T follicular helper cell (primary cell): ENCODE measurements at places on chromosomes 16 and 17.

DNA sequence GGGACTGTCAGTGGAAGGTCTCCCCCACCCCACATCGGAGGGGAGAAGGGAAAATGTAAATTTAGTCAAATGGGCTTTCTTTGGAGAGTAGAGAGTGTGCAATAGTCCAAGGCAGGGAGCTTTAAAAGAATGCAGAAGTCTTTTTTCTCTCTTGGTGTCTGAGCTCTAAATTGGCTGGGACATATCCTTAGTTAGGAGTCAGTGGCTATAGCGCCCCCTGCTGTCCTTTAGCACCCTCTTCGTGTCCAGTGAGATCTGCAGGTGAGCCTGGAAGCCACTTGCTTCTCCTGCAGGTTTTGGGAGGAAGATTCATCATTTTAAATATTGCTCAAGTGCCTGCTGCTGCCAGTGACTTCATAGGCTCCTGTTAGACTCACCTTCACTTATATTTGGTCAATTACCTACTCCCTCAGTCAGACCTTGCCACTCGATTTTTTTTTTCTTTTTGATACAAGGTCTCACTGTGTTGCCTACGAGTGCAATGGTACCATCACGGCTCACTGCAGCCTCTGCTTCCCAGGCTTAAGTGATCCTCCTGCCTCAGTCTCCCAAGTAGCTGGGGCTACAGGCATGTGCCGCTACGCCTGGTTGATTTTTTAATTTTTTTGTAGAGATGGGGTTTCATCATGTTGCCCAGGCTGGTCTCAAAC, 174.8 kb downstream of the PRKCB start:
- peak; percentile 75 for DNase-seq

DNA sequence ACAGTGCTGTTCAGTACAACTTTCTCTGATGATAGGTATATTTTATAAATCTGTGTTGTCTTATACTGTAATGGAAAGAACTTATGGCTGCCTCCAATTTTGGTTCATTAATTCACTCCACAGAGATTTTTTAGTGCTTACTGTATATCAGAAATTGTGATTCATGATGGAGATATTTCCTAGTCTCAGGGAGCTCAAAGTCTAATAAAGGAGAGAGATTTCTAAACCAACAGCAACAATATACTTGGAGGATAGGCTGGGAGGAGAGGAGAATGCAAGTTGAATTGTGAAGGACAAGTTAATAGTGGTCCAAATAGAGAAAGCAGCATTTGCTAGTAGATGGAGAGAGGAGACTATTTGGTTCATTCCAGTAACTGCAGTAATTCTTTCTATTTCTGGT, 63.5 kb downstream of the TANC2 start:
- DNase-seq: no peak

DNA sequence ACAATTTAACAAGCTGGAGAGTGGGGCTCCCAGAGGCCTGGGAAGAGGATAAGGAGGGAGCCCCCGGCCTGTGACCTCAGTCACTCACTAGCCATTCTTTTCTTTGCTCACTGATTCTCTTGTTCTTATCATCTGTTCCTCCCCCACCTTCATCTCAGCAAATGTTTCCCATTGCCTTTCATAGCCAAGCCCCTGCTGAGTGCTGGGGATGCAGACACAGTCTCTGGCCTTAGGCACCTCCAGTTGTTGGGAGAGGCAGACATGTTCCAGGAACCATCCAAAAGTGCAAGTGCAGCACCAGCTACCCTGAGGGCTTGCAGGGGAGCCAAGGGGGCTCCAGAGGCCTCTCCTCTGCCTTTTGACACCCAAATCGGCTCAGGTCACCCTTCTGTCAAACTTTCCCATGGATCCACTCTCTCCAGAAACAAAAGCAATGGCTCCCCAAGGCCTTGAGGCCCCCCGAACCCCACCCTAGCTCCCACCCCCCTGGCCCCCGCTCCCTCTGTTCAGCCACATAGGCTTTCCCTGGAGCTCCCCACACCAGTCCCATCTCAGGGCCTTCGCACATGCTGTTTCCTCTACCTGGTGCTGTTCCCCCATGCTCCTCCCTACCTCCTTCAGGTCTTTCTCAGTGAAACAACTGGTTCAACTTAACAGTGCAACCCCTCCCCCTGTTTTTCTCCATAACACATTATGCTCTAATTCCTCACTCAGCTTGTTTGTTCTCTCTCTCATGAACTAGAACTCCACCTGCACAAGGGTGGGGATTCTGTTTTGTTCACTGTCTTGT, 14.9 kb upstream of the KCNJ12 start:
- DNase-seq: no peak

DNA sequence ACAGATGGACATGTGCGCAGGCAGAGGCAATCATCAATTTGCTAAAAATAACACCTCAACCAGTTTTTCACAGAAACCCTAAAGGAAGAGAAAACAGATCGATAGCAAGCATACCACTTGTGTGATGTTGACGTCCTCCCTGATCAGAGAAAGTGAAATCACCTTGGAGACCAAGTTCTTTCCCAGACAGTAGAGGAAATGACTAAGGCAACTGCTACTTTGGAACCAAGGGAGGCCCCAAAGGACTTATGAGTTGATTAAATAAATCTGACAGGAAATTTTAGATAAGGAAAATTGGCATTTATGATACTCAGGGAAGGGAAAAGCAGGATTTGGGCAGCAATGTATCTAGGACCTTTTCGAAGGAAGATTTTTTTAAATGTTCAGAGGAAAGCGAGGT, 267.1 kb upstream of the ASIC2 start:
- no peak for DNase-seq

DNA sequence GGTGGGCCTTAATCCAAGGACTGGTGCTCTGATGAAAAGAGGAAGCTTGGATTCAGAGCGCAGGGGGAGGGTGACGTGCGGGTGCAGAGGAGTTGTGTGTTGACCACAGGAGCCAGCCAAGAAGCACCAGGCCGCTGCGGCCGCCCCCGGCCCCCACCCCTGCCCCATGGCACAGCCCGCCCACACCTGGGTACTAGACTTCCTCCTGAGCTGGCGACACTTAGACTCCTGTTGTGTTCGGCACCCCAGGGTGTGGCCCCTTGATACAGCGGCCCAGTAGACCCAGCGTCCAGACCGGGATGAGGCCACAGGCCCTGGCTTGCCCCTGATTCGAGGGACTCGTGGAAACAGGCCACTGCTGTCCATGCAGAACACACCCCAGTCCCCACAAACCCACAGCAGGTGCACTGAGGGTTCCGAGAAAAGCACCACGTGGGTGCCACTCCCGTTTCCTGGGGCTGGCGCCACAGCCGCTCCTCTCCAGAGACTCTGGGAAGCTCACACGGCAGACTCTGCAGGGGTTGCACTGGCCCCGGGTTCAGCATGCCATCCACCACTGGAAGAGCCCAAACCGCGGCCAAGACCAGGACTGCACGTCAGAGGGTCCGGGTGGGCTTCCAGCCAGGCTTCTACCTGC, 5.7 kb upstream of the SNAI3 start:
- DNase-seq: no peak

DNA sequence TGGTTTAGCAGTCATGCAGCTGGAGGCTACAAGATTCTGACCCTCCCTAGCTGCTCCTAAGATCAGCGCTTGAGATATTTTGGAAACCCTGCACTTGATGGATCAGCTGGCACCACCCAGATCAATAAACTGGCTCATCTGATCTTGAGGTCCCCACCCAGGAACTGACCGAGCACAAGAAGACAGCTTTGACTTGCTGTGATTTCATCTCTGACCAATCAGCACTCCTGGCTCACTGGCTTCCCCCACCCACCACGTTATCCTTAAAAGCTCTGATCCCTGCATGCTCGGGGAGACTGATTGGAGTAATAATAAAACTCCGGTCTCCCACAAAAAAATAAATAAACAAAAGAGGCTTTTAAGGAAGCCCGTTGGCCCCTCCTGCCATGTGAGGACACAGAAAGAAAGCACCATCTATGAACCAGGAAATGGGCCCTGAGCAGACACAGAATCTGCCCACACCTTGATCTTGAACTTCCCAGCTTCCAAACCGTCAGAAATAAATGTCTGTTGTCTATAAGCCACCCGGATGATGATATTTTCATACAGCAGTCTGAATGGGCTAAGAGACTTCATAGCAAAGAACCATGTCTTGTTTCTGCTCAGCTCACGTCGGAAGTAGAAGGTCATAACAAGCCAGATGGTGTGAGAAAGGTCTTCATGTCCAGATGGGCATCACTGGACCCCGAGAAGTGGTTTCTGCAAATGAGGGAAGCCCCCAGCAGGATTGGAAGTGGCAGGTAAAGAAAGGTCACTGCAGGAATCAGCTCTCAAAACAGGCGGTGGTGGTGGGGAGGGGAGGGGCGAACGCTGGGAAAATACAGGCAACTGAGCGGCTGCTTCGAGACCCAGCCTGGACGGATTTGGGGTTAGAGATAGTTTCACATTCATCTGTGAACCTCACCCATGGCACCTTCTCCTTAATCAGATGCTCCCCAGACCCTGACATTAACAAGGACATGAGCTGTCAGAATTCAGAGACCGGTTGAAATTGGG, 19.8 kb upstream of the RPH3AL start:
- no peak for DNase-seq

DNA sequence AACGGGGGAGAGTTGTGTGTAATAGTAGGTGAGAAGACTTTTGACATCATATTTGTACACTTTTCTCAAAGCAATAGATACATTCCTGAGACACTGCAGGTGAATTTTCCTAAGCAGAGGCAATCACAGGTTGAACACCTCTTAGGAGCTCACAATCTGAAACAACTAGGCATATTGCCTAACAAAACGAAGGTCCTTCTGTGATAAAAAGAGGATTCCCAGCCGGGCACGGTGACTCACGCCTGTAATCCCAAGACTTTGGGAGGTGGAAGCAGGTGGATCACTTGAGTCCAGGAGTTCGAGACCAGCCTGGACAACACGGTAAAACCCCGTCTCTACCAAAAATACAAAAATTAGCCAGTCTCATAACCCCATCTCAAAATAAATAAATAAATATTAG, 17.4 kb downstream of the NXN start:
- no peak for DNase-seq

DNA sequence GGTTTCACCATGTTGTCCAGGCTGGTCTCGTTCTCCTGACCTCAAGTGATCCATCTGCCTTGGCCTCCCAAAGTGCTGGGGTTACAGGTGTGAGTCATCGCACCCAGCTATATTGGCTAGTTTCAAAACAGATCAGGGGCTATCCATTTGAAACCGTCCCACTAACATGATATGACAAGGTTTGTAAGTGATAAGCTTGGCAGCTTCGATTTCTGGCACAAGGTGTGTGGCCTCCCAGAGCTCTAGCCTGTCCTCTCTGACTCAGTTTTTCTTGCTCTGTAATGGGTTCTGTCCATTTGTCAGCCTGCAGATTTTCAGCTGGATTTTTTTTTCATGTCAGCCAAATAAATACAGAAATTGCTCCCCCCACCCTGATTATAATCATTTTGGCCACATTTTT, 31.8 kb upstream of the TENT4B start:
- DNase-seq: no peak

- no peak for DNase-seq
These were observed 67.7 kb upstream of the ARL4D start for GRCh38 chr17:43330876-43331639.

- DNase-seq: no peak
These were observed 20.7 kb downstream of the CD7 start for GRCh38 chr17:82296511-82297279.

GRCh38 chr16:79130616-79131015, 469.9 kb downstream of the MAF start:
- DNase-seq: no peak

- DNase-seq: no peak
These were observed 19.1 kb upstream of the DOC2B start for GRCh38 chr17:200586-200985.

- DNase-seq: no peak
These were observed 28.4 kb upstream of the HLF start for GRCh38 chr17:55236316-55236715.

GRCh38 chr16:10997485-10997884, 53.1 kb downstream of the CLEC16A start:
- DNase-seq: no peak

DNA sequence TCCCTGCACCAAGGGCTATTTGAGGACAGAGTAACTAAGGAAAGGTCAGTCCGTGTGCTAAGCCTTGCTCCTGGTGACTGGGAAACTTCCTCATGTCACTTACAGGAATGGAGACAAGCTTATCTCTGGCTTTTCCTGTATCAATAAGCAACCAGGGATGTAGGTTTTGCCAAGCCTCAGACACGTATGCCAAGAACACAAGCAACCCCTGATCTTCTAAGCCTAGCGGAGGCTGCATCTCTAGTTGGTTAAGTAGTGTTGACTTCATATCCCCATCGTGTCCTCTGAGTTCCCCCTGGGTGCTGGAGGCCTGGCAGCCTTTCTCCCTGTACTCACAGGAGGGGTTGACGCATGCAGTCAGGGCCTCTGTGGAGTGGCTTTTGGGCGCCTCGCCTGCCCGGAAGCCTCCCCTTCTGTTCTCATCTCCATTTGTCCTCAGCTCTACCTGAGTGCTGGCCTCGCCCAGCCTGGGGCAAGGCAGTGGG, 1.4 kb upstream of the C1QTNF1 start:
- no peak for DNase-seq

GRCh38 chr16:85613604-85614337, 649 bp downstream of the GSE1 start:
- DNase-seq: no peak

GRCh38 chr17:4301066-4301465, 37.3 kb upstream of the ANKFY1 start:
- DNase-seq: no peak

DNA sequence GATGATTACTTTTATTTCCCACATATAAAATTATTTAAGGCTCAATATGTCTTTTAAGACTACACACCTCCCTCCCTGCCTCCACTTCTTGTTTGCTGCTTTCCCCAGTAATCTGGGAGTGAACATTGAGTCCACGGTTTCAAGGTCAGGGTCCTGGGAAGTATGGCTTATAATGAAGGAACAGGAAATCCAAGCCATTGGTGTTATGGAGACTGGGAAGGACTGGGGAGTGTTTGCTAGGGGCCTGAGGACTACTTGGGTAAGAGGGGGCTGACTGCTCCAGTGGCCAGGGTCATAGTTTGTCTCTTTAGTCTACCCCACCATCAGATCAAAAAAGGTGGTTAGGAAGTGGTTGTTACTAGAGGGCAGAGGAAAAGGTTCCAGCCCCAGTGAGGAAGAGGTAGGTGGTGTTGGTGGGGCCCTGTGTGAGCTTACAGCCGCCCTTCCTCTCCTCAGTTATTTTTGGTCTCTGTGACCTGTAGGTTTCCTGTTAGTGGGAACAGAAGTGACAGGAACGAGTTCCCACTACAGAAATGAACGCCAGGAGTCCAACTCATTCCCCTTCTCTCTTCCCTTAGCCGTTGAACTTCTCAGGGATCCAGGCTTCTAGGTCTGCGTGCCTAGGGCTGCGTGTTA, 742 bp upstream of the SLC16A13 start:
- DNase-seq: no peak

- no peak for DNase-seq
These were observed 60.2 kb upstream of the ZKSCAN2 start for GRCh38 chr16:25317732-25318316.

DNA sequence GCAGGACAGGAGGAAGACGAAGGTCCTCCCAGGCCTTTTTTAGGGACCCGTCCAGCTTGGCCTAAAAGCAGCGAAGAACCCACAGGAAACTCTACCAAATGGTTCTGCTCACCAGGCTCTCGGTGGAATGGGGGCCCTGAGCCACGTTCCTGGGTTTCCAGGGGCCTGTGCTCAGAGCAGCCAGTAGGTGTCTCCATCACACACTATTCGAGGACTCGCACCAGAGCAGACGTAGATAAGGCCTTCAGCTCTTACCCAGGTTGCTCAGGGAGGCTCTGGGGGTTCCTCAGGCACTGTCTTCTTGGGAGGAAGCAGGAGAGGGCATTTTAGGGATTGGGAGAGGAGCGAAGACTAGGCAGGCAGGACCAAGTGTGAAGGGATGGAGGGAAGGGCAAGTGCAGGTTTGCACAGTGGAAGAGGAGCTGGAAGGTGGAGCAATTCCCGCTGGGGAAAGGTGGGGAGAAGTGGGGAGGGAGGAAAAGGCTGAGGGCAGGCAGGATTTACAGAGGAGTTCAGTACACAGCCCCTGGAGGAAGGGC, 157.1 kb downstream of the RGS9 start:
- peak; percentile 33 for DNase-seq
